Cardiac muscle cell (in vitro differentiated cells and primary cell): ENCODE measurements at places on chromosomes 7 and 10. TPM values are rescaled to one million over a fixed set of nuclear protein-coding genes. Genes with fewer than 3 reads are reported as not detected.

- DNase-seq: no peak
These were observed 130.4 kb downstream of the CDH23 start for GRCh38 chr10:71527135-71527534.

DNA sequence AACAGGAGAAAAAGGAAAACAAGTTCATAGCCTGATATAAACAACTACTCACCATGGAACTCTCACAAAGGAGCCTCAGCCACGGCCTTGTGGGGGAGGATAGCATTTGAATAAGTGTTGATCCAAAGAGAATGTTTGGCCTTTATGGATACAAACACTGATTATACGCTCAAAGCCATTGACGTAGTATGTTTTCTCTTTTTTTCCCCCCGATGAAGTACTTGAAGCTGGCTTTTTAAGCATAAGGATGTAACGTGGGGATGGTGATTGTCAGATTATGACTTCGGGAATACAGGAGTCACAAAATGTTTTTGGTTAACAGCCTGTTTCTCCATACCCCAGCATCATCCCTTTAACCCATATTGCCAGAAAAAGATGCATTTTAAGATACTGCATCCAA is 39.8 kb downstream of the CELF2 start:
- no peak for DNase-seq

GRCh38 chr7:140451716-140452115 is 27.6 kb downstream of the MKRN1 start:
- DNase-seq: no peak

DNA sequence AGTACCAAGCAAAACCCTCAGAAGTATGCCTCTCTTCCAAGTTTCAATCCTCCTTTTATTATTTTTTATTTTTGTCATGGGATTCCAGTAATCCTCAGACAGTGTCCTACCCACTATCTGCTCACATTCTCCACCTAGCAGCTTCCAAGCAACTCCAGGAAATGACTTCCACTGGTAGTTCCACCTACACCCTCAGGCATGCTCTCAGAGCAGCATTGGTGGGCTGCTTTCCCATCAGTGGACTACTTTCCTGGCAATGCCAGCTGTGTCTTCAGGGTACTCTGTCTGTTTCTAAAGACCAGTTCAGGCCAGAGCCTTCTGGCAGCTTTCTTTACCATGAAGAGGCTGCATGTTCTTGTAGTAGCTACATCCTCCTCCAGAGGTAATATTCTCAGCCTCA is 244.0 kb downstream of the HGF start:
- no peak for DNase-seq

DPP6 gene
- polyA plus RNA-seq: not detected in 2 replicates

GRCh38 chr7:27242154-27242553 is 448 bp upstream of the EVX1 start:
- no peak for DNase-seq

LRRC4 gene
- 2.9 TPM in 2 replicates for polyA plus RNA-seq
